ENCODE measurements at places on chromosomes 2 and 18.
A peak's percentile ranks its signal among the peaks of the same experiment; 100 is the strongest.

- DNase-seq: no peak
These were observed 138.6 kb upstream of the RGPD4 start for GRCh38 chr2:107688135-107688534.

DNA sequence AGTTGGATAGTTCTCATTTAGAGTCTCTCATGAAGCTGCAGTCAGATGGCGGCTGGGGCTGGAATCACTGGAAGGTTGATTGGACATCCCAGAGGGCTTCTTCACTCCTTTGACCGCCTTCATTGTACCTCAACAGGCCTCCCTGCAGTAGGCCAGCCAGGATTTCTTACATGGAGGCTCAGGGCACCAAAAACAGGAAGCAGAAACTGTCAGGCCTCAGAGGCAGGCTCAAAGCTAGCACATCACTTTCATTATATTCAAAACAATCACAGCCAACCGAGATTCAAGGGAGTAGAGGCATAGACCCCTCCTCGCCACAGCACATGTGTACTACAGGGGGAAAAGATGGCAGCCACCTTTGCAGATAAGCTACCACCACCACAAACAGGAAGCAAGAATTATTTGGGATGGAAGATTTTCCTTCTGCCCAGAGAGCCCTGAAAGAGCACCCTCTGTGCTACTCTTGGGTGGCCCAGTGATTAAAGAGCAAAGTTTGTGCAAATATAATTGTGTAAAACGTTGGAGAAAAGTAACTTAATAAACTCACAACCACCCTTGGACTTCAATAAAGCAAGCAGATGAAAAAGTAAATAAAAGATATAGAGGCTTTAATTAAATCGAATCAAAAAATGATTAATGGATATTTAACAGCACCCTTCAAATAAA lies 155.3 kb downstream of the GFPT1 start:
- no peak for DNase-seq

- DNase-seq: peak; percentile 8
These were observed 1.9 kb downstream of the CMPK2 start for GRCh38 chr2:6863792-6864191.

DNA sequence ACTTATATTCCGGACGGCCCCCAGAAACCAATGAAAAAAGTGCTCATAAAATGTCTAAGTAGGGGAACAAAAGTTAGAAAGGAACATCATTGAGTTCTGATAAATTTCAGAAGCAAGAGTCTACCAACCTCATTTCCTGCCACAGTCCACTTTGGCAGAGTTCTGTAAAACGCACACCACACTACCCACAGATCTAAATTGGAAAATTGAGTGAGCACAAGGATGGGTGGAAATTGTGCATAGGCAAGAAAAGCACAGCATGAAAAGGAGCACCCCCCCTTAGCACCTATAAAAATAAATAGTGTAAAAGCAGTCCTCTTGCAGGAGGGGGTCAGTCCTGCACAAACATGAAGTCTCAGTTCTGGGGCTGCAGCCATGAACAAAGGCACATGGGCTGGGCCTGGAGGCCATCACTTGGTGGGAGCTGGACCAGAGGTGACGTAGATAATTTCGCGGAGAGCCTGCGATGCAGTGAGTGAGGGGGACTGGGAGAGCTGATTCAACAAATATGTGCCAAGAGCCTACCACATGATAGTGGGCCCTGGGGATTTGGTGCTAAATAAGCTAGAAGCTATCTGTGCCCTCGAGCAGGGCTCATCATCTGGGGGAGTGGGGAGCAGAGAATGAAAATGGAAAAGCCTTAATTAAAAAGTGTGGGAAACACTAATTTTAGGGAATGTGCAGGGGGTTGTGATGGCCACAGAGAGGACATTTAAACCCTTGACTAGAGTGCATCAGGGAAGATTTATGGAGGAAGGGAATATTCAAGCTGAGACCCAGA lies 48.9 kb upstream of the SPP2 start:
- no peak for DNase-seq

DNA sequence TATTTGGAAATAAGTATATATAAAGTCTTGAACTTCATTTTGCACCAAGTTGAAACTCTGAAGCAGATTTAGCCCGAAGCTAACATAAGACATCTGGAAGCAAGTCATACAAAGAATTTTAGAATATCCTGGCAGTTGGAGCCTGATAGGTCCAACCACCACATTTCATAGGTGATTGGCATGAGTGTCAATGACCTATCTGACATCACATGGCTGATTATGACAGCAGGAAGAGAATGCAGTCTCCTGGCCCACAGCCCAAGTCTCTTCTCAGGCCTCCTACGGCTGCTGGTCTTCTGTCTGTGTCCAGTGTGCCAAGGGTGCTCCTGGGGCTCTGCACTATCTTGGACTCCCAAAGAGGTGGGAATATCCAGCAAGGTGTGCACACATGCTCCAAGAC lies 325.7 kb upstream of the ACVR2A start:
- no peak for DNase-seq

DNA sequence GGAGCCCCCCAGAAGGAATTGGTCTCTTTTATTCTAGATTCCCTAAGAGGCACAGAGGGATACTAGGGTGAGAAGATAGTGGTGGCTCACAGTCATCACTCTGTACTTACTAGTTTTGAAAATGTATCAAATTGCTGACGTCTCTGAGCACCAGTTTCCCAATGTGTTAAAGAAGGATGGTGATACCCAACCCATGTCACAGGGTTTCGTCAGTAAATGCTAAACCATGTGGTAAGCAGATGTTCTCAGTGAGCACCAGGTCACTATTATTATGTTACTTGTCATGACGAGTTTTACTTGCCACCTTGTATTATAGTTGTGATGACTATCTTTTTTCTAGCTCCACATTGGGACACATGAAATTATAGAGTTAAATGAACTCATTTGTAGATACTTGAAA lies 54.7 kb downstream of the NEDD4L start:
- DNase-seq: no peak

DNA sequence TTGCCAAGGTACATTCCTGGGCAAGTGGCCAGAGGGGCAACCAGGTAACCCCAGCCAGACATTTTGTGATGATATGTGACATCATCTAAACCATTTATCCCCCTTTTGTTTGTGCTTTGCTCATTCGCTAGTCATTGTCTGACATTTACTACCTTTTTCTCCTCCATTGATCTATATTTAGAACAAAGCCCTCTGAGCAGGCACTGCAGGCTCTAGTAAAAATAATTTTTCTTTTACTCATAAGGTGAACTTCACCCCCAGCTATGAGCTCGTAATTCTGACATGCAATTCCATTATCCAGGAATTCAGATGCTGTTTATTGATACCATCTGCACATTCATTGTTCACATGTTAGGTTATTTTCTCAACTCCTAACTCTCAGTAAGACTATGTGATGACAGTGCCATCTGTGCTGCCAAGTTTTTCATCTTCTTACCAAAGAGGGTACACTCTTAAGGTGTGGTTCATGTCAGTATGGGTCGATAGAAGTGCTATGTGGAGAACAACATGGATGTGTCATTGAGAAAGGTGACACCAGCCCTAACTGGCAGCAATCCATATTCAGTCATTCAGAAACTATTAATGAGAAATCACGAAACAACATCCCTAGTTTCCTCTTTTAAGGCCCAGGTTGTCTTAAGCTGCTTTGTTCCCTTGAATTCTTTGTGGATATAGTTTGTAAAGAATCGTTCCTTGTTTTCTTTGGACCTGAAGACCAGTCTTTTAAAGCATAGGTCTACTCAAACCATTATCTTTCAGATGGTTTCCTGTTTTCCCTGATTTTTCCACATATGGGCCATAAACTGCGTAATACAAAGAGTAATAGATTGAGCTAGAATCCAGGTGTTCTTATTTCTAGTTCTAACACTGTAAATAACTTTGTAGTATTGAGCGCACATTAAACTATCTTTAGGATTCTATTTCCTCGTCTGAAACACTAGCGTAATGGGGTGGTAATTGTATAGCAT lies 978.1 kb upstream of the CDH2 start:
- DNase-seq: no peak

DNA sequence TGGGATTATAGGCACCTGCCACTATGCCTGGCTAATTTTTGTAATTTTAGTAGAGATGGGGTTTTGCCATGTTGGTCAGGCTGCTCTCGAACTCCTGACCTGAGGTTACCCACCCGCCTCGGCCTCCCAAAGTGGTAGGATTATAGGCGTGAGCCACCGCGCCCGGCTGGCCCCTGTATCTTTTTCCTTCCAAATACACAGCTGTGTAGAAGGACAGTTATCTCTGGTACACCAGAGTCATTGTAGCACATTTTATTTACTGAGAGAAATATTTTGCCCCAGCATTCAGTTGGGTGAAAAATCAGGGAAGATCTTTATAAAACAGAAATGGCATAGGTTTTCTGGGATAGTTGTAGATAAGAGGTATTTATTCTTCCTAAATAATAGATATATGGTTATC lies 23.5 kb upstream of the POLR1B start:
- DNase-seq: no peak

- no peak for DNase-seq
These were observed at the start of gene ELOA2 for GRCh38 chr18:47035156-47035671. TSS of gene ELOA2 (minus strand) at chr18:47035621. CDS start at chr18:47035264, 357 bp downstream.

- peak; percentile 67 for DNase-seq
These were observed 823.6 kb downstream of the GALR1 start for GRCh38 chr18:78073275-78073674.

- DNase-seq: no peak
These were observed 3.8 kb downstream of the PROM2 start for GRCh38 chr2:95278051-95278471.

Data from Ammon's horn (tissue), 1 donor.